ENCODE measurements at places on chromosomes 2 and 18. TPM values are rescaled to one million over a fixed set of nuclear protein-coding genes. Genes with fewer than 3 reads are reported as not detected.

GRCh38 chr2:54602736-54603322 lies 120.6 kb upstream of the EML6 start:
- DNase-seq = no peak

DNA sequence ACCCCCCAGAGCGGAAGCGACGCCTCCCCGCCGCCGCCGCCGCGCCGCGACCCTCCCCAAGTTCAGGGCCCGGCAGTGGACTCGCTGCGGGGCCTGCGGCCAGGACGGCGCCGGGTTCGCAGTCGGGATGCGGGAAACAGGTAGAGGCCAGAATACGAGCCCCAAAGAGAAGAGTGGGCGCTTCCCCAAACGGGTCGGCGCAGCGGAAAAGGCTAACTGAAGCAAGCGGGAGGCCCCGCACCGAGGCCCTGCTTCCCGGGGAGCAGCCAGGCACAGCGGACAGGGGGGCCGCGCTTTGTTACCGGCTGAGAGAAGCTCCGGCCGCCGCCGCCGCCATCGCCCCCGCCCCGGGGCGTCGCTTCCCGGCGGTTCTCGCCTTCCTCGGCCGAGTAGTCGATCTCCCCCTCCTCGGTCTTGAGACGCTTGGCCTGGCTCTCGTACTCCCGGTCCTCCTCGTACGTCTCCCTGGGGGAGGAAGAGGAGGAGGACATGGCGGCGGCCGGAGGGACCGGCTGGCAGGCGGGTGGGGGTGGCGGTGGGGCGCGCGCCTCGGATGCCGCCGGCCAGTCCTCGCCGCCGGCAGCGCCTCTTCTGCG lies 494 bp downstream of the HNRNPLL start:
- peak; percentile 50 for DNase-seq

- no peak for DNase-seq
Measured at GRCh38 chr18:78664848-78665247, 314.8 kb upstream of the SALL3 start.

DNA sequence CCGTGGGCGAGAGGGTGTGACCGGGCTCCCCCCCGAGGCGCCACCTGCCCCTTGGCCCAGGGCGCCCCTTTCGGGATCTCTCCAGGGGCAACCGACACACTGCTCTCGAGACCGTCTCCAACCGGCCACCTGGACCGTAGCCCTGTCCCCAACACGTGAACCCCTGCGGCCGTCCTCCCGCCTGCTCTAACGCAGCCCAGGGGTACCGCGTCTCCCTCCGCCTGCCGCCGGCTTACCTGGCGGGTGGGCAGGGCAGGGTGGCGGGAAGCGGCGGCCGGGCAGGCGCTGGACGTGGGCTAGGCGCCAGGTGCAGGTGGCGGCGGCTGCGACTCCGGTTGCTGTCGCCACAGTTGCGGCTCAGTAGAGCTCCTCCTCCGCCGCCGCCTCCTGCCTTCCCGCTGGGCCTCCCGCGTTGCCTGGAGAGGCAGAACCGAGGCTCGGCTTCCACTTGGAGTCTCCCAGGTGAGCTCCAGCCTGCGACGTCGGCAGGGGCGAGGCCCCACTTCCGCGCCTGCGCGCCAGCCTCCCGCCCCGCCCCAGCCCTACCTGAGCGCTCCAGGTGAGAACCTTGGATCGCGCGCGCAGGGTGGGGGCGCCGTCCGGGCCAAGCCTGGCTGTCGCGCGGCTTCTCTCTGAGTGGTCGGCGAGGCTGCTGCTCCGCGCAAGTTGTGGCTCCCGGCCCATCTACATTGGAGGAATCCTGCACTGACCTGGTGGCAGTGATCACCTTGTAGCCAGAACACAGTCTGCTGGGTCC lies at the start of gene GALNT3:
Gene GALNT3, minus strand, starts transcription at position 469 of the 757 bp plus-strand sequence. CDS start 23,547 bp downstream, outside the sequence.
- DNase-seq = peak; percentile 94

DNA sequence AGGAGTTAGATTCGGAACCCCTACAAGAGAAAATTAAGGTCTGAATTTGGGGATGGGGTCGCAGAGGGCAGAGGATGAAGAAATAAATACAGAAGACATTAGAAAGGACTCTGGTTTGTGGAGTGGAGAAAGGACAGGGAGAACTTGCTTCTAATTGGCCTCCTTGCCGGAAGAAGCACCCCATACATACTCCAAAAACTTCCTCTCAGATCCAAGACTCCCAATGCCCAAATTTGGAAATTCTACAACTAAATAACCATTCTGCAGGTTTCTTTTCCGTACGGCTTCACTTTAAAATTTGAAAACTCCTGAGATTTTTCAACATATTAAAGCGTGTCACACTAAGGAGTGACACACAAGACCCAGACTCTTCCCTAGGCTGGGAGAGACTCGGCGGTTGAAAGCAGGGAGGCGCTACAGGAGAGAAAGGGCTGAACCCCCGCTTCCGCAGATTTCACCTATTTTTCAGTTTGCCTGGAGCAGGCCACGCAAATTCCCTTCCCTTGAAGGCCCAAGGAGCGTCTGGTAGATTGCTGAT lies 478 bp downstream of the CLHC1 start:
- no peak for DNase-seq

CXCR1 gene
- total RNA-seq = not detected

DNA sequence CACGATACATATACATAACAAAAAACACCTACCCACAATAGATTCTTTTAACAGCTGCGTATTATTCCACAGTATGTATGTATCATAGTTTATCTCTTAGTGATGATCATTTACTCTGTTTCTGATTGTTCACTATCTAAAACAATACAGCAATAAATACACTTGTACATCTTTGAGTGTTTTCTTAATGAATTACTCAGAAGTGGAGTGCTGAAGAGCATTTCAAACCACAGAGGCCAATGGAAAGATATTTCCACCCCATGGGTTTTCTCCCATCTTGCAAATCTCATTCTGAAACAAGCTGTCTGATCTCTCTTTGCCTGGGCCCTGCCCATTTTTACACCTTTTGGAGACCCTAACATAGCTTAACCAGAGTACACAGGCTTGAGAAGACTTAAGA lies 113.8 kb upstream of the KLF7 start:
- DNase-seq = no peak

DNA sequence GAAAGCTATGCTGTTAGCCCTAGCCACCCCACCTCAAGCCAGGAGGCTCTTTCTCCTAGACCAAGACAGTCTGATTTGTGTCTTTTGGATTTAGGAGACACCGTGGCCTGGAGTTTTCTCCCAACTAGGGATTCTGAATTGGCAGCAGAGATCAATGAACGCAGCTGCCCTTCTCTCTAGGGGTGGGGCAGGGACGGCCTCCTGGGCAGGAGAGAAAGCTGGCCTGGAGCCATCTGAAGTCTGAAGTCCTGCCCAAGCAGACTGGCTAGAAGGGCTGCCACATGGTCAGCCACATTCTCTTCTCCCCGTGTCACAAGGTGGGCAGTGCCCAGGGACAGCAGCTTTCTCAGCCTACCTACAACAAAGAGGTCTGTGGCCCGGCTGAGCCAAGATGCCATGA lies 45.1 kb downstream of the PIEZO2 start:
- DNase-seq = peak; percentile 9

IL1A gene
- not detected for total RNA-seq

DNA sequence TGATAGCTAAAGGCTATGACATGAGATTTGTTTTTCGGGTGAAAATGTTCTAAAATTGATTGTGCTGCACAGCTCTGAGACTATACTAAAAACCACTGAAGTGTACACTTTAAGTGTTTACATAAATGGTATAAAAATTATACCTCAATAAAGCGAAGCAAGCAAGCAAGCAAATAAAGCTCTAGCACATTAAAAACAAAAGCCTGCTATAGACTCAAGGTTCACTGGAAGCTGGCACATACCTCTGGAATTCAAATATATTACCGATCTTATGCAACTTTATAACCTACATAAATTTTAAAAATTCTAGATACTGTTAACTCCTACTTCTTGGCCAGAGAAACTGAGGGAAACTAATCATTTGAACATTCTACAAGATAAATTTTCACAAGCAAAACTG lies 20.1 kb downstream of the PELI1 start:
- DNase-seq = no peak

ZNF892 gene
- total RNA-seq = 1.5 TPM

DNA sequence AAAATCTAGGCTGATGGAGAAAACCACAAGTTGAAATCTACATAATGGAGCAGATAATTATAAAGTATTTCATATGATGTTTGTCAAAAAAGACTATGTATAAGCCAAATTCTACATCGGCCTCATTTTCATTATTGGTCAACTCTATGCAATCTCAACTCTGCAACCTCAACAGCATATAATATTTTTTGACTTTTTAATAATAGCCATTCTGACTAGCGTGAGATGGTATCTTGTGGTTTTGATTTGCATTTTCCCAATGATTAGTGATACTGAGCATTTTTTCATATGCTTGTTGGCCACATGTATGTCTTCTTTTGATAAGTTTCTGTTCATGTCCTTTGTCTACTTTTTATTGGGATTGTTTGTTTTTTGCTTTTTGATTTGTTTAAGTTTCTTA lies 496.1 kb upstream of the SLC39A10 start:
- DNase-seq = no peak

DNA sequence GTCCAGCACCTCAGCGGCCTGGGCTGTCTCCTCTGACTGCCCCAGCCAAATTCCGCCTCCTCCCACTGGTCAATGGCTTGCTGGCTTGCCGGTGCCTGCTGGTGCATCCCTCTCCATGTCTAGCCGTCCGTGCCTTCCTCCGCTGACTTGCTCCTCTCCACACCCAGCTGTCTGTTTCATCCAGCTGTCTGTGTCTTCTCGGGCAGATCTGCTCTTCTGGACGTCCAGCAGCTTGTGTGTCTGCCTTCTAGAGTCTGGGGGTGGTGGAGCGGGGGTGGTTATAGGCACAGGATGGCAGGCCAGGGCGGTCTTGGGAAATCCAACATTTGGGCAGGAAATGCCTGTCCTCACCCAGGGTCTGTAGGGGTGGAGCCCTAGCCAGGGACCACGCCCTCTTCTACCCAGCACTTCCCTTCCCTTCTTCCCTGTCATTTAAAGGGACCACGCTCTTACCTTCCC lies 369.2 kb downstream of the GALNT13 start:
- no peak for DNase-seq

DNA sequence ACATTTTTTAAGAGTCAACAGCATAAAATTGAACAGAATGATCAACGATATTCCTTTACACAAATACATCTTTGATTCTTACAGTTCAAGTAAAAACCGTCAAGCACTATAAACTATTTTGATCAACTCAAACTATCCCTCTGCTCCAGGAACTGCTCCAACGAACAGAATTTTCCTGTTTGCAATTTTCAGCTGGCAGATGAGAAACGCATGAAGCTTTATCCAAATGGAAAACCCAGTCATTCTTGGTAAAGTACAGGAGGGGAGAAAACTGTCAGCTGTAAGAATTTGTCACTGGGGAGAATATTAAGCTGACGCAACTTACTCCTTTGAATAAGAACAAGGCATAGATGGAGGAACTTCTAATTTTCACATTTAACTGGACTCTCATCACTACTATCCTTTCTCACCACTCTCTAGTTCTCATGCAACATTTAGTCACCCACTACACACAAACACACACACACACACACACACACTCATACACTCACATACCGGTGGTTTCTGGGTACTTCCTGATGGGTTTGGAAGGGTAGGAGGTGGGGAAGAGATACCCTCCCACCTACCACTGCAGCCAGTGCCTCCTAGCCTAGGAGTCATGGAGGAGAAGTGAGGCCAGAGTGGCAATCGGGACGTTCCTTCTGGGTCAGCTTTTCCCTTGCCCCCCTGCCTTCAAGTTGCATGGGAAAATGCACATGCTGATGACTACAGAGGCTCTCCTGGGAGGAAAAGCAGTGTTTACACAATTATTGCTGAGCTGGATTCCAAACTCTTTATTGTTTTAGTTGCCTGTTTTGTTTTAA lies 54.0 kb upstream of the SPATS2L start:
- DNase-seq = no peak

GRCh38 chr2:70181363-70181956 lies 9.4 kb downstream of the C2orf42 start:
- DNase-seq = peak; percentile 45

- no peak for DNase-seq
Measured at GRCh38 chr18:13454363-13455150, 236.0 kb downstream of the LDLRAD4 start.

MROH2A gene
- total RNA-seq = not detected

GRCh38 chr2:110818767-110819481 lies 86.6 kb downstream of the ACOXL start:
- DNase-seq = no peak

SATB2 gene
- 125 TPM for total RNA-seq

HOXD13 gene
- 1.5 TPM for total RNA-seq

- no peak for DNase-seq
Measured at GRCh38 chr18:68833756-68834155, 35.9 kb downstream of the CCDC102B start.

Data from mucosa of descending colon (tissue), 3 donors.